GM23248 (cell line): ENCODE measurements at places on chromosomes 13 and 19.

- DNase-seq: peak; percentile 77
Observed at GRCh38 chr13:34657716-34658115, 284.4 kb upstream of the NBEA start.

DNA sequence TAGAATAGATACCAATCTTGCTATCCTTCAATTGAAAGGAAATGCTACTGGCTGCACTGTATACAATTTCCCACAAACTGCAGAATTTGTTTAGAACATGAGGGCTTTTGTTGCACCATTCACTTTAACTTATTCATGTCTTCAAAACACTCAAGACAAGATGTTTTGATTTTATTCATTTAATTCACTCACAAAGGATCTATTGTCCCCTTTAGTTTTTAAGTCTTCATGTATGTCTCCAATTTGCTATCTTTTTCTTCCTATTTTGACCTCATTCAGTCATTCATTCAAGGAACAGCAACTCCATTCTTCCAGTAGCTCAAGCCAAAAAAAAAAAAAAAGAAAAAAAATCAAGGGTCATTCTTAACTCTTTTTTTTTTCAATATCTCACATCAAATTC is 130.6 kb upstream of the SOX21 start:
- no peak for DNase-seq

DNA sequence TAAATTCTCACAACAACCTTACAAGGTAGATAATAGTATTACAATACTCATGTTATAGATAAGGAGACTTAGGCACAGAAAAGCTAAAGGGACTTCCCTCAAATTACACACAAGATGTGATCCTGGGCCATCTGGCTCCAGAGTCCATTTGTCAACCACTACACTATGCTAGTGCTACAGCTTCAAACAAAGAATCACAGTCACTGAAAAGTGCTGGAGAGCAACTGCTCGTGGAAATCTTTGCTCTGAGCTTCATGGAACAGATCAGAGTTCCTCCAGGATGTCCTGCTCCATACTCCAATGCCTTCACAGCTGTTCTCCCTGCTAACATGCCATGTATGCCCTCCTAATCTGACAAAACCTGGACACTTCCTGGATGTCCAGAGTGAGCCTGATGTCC is 271.2 kb downstream of the ENOX1 start:
- no peak for DNase-seq

GRCh38 chr13:95100525-95101433 is 200.5 kb downstream of the ABCC4 start:
- DNase-seq: peak; percentile 63

GRCh38 chr19:39127812-39128515 is 2.4 kb downstream of the PAK4 start:
- DNase-seq: peak; percentile 42

- DNase-seq: no peak
Observed at GRCh38 chr19:21328406-21328805, 804 bp downstream of the ZNF708 start.

DNA sequence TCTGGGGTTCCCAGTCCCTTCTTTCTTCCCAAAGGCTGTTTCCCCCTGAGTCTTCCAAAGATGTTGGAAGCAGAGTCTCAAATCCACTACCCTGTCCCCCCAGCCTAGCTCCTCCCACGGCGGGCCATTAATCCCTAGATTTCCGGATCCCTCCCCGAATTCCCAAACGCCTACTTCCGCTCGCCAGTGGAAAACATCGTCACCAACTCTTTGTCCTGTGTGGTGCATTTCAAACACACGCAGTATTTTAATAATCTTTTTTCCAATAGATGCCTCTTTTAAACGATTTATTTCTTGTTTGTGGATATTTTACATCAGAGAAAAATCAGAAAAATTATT is 610 bp downstream of the ZNF791 start:
- peak; percentile 95 for DNase-seq

GRCh38 chr13:31119966-31120700 is 41.6 kb downstream of the HSPH1 start:
- DNase-seq: no peak

GRCh38 chr19:5943045-5943444 is 29.0 kb downstream of the CAPS start:
- no peak for DNase-seq

DNA sequence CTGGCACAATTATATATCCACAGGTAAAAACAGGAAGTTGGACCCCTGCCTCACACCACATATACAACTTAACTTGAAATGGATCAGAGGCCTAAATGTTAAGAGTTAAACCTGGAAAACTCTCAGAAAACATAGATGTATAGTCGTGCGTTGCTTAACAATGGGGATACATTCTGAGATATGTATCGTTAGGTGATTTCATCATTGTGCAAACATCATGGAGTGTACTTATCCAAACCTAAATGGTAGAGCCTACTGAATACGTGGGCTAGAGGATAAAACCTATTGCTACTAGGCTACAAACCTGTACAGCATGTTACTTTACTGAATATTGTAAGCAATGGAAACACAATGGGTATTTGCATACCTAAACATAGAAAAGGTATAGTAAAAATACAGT is 14.8 kb upstream of the CALM3 start:
- no peak for DNase-seq

- DNase-seq: no peak
Observed at GRCh38 chr19:14021474-14021873, 6.5 kb upstream of the RLN3 start.

DNA sequence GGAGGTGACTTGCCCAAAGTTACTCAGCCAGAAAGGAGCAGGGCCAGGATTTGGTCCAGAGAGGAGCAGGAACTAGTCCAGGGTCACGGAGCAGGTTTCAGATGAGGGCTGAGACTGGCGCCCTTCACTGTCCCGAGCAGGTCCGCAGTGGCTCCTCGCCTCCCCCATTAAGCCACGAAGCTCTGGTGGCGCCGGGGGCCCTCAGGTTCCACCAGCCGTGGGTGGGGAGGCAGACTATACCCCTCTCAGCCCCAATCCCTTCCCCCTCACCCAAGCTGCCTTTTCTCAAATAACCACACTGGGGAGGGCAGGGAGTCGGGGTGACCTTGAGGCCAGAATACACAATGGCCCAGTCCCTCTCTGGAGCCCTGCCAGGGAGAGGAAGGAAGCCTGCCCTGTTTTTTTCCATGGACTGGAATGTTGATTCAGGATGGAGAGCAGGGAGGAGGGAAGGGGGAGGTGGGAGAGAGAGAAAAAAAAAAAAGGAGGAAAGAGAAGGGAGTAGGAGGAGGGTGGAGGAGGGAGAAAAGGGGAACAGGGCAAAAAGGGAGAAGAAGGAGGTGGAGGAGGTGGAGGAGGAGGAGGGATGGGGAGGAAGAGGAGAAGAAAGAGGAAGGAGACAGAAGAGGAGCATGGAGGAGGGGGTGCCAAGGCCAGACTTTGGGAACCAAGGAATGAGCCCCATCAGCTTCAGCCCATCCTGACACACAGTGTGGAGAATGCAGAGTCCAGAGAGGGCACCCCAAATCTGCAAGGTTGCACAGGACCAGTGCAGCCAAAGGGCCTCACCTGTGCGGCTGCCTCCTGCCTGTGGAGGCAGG is 19.7 kb downstream of the CEACAM16 start:
- DNase-seq: no peak

DNA sequence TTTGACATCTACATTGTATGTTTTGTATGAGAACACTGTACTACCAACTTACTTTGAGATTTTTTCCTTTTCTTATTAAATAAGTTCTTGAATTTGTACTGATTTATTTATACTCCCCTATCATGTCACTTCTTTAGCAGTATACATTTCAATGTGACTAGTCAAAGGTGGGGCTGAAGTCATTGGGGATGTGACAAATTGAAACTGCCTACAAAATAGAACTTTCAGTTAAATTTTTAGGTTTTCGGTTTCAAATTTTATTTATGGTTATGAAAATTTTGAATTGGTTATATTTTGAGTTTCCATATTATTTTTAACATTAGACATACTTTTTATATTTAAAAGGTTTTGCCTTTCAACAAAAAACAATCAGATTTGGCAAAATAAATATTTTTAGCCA is 221.6 kb downstream of the NBEA start:
- no peak for DNase-seq

- DNase-seq: no peak
Observed at GRCh38 chr13:51343475-51343874, 4.0 kb downstream of the SERPINE3 start.

DNA sequence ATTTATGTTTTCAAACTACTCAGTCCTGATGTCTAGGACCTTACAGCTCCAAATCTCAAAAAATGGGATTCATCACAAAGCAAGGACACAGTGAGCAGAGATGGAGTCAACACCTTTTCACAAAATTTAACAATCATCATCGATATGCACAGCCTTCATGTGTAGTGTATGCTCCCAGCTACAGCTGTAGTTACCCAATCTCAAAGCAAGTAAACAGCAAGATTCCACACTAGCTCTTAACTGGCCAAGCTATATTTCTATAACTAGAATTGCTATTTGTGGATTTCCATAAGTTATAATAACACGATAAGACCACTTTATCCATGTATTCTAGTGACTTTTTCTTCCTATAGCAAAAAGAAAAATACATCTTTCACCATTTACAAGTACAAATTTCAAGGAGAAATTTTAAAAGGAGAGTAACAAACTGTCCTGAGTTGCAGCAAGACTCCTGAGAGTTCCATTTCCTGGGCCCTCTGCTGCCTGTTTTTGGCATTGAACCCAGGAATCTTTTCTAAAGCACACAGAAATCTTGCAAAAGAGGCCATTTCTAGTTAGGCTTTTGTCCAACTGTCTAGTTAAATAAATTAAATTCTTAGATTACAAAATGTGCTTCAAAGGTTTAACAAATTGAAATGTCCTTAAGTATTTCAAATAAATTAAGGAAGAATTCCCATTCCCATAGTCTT is 460.6 kb downstream of the FGF14 start:
- DNase-seq: peak; percentile 16
